Nephron progenitor cell (in vitro differentiated cells): ENCODE measurements at places on chromosomes 3 and 15.

- DNase-seq: no peak
These were observed 35.7 kb upstream of the PHLDB2 start for GRCh38 chr3:111823341-111823855.

DNA sequence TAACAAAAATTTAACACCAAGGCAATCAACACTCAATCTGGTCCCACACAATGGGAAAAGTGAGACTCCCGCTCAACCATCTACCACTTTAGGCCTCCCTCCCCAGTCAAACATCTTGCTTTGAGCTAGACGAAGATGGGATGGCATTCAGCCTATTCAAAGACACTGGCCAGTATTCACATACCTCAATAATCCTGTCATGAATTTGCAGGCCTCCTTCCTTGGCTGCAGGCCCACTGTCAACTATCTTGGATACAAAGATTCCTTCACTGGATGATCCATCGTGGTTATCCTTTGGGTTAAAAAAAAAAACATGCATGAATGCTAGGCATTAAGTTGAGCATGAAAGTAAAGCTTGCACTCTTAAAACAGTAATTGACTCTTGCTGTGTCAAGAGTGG is 22.6 kb downstream of the PDZRN3 start:
- DNase-seq: no peak

DNA sequence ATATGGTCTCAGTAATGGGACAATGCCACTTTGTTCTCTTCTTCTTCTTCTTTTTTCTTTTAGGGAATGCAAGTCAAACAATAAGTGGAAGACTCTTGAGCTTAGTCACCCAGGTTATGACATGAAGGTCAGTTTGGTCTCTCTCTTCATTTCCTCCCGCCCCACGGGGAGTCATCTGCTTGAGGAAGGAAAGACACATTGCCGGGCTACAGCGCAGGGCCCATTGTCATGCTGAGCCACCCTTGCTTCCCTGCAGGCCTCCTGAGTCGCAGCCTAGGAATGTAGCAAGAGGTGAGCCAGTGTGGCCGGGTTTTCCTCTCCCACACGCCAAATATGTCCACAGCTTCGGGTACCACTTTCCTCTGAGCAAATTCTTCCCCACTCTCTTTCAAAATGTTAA is 47.6 kb downstream of the RAP2B start:
- no peak for DNase-seq

GRCh38 chr3:99330281-99330680 is 308.1 kb upstream of the COL8A1 start:
- no peak for DNase-seq

DNA sequence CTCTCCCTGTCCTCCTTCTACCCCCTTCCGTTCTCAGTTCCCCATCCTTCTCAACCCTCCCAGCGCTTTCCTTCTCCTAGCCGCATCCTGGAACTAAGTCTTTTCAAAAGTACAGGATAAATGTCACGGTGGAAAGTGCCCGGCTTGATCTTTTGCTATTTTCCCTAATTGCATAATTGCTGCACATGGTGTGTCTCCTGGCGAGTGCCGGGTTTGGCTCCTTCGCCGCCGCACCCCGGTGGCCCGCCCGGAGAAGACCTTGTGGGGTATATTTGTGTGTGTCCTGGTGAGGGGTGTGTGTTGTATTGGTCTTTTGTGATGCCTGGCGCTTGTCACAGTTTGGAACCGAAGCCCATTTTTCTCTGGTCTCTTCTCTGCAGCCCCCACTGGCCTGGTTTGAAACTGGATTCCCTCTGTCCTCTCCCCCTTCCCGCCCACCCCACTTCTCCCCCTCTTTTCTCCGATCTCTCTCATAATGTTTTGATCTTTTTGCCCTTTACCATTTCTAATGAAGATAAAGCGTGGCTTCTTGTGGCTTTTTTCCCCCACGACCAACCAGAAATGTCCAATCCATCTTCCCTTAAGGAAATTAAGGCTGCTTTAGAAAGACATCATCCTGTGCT is 692 bp downstream of the UBE2E2 start:
- DNase-seq: peak; percentile 28

GRCh38 chr15:75723847-75724660 is 11.4 kb upstream of the CSPG4 start:
- peak; percentile 87 for DNase-seq

DNA sequence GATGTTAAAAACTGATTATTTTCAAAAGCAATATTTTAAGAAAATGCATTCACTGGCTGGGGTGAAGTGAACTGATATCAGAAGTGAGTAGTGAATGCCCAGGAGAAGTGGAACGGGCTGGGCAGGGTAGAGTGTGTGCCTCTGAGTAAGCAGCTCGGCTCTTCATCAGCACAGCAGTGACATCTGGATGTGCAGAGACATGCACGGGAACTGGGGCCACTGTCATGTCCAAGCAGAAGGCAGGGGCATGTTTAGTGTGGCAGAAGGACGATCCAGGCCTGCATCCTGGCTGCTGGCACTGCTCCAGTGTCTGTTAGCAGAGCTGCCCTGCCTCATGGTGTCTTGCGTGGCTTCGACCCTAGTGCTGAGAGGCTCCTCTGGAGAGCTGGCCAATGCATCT is 305.6 kb upstream of the LRRFIP2 start:
- DNase-seq: no peak

- no peak for DNase-seq
These were observed 272.0 kb downstream of the NEK10 start for GRCh38 chr3:27097182-27097581.

DNA sequence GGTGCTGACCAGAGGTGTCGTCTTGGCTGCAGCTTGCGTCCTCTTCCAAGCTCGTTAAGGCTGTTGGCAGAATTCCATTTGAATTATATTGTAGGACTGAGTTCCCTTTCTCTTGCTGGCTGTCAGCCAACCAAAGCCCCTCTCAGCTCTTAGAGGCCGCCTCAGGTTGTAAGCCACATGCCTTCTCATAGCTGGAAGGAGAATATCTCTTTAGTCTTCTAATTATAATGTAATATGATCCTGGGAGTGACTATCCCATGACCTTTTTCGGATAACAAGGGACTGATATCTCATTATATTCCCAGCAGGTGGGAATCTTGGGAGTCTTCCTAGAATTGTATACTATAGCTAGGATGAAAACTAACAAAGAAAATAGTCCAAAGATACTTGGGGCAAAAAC is 4.8 kb downstream of the SCG5 start:
- DNase-seq: no peak

DNA sequence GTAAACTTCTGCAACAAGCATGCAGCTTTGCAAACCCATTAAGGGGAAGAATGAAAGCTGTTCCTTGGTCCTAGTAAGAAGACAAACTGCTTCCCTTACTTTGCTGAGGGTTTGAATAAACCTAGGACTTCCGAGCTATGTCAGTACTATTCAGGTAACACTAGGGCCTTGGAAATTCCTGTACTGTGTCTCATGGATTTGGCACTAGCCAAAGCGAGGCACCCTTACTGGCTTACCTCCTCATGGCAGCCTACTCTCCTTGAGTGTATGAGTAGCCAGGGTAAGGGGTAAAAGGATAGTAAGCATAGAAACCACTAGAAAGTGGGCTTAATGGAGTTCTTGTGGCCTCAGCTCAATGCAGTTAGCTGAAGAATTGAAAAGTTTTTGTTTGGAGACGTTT is 224.2 kb downstream of the P3H2 start:
- no peak for DNase-seq

GRCh38 chr15:75397494-75397893 is 29.1 kb upstream of the MAN2C1 start:
- no peak for DNase-seq

- no peak for DNase-seq
These were observed 1239.5 kb downstream of the SI start for GRCh38 chr3:163838769-163839168.

- DNase-seq: no peak
These were observed 8.3 kb downstream of the STARD5 start for GRCh38 chr15:81315452-81316175.

DNA sequence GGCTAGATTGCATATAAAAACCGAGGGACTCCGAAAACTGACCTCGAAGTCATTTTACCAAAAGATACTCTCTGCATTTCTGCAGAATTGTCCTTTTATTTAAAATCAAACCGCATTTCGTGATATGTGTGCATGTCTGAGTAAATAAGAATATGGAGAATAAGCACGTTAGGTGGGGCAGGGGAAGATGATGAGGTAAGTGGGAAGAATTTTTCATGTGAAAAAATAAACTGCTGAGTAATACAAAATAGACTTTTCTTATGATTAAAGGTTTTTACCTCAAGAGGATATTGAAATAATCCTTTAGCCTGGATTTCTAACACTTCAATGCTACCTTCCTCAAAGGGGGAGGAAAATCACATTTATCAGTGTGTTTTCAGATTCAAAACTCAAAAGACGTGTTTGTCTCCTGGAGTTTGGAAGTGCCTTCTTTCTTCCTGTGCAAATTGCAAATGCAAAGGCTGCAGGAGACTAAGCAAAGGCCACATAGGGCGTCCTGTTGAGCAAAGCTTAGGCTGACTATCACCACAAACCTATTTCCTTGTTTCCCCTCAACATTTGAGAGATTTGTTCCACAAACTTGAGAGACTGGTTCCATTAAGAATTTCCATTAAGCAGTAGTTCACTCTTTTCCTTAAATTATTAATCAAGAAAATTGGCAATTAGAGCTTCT is 813.5 kb downstream of the MCTP2 start:
- DNase-seq: no peak

- DNase-seq: no peak
These were observed 2.3 kb downstream of the FBN1 start for GRCh38 chr15:48643206-48643605.

GRCh38 chr3:52682016-52682415 is 3.7 kb downstream of the PBRM1 start:
- no peak for DNase-seq

- DNase-seq: no peak
These were observed 17.8 kb upstream of the PLSCR4 start for GRCh38 chr3:146268535-146269219.

DNA sequence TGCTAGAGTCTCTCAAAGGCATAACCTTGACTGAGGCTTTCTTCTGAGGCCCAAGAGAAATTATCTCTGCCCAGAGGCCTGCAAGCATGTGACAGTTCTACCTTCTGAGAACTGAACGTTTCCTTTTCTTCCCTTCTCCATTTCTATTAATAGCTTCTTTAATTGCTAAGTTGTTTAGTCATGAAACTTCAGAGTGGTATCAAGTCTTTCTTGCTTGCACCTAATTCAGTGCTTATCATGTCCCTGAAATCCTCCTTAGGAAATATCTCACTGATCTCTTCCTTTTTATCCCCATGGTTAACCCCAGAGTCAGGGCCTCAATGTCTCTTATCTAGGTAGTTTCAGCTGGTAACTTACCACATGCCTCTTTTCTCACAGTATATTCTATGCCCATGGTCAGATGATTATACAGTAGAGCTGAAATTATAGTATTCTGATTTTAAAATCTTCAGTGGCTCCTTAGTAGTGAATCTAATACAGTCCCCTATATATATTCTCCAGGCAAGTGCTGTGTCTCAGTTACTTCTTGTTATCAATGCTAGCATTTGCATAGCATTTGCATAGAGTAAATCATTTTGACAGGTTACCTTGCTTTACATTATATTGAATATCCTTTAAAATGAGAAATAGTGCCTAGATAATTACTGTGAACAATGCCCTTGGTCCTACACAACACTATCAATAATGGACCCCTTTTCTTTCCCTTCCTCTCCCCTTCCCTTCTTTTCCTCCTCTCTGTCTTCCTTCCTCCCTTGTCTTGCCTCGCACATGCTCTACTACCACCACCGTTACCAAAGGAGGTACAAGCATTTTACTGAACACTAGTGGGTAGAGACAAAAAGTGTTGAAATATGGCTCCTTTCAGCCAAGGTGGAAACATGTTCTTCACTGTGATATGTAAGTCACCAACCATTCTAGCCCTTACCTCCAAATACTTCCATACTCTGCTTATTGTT is 33.0 kb downstream of the KBTBD8 start:
- DNase-seq: no peak

- no peak for DNase-seq
These were observed 124.8 kb downstream of the BDH1 start for GRCh38 chr3:197430934-197431333.

DNA sequence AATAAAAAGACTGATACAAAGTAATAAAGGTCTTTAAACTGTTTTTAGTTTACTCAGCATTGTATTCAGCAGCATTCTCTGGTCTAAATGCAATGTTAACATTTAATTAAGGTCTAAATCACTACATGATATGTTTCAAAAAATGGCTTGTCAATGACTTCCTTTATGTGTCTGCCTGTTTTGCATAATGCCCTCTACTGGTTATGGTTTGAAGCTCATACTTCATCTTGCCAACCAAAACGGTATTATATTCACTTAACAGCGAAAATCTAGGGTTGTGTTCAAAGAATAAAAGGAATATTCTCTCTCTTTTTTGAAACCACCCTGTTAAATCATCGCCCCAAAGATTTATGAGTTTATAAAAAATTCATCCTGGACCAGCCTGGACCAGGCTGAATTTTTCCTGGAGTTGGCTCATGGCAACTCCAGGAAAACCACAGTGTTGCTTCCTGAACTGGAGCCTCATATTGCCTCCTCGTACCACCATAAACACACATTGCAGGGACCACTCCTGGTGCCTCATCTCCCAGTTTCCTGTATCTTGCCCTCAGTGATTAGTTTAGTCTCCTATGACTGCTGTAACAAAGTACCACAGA is 6.7 kb upstream of the NCEH1 start:
- no peak for DNase-seq

DNA sequence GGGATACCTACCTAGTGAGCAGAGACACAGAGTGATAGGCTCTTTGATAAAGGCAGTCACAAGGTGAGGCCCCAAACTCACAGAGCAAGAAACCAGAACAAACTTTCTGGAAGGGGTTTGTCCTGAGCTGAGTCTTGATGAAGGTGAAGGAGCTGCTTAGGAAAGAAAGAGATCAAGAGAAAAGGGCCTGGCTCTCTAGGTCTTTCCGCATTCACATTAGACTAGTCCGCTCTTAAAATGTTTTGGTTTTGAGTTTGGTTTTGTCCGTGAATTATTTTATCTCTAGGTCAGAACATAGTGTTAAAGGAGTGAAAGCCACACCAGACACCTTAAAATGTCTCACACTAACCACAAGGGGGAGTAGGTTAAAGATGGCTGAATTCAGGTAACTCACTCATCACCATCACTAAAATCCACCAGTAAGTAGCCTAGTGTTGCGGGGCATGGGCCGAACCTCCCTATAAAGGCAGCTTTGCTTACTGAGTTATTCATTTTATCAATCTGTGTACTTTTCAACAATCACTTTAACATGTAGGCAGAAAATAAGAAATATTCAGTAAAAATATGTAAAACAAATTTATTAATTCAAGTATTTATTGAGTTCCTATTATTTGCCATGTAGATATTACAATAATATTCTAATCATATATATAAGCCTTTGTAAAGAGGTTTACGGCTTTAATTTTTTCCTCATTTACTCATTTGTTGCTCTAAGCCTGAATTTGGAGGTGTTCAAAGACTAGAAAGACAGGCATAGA is 121.5 kb upstream of the TSC22D2 start:
- DNase-seq: no peak

GRCh38 chr3:48445277-48445882 is 1.2 kb upstream of the ATRIP start:
- DNase-seq: no peak

GRCh38 chr3:17231537-17232261 is 346.9 kb downstream of the PLCL2 start:
- DNase-seq: no peak
